ENCODE measurements at places on chromosomes 12 and 14.

DNA sequence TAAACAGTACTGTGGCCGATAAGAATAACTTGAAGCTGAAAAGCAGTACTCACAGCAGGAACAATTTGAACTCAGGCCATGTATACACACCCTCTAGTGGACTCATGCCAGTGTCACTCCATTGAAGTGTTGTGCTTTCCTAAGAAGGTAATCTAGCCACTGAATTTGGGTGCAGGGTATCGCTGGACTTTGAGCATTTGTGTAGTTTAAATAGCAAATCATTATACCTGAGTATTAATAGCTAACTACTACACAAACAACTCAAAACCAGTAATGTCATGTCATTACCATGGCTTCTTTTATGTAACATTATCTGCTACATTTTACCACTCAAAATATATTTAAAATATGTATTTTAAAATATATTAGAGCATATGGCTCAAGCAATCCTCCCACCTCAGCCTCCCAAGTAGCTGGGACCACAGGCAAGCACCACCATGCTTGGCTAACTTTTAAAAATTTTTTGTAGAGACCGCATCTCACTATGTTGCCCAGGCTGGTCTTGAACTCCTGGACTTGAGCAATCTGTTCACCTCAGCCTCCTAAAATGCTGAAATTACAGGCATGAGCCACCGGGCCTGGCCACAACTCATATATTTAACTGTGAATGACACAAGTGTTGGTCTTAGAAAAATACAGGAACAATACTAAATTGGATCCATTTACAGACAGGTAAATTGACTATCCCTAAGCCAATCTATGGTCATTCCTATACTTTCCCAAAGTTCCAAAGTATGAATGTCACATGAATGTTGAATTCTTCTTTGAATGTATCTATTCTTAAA lies 25.6 kb upstream of the ARID4A start:
- no peak for DNase-seq

- DNase-seq: no peak
Observed at GRCh38 chr14:102439556-102439955, 70.0 kb downstream of the ANKRD9 start.

- no peak for DNase-seq
Observed at GRCh38 chr12:23253191-23253590, 628.2 kb downstream of the ETNK1 start.

DNA sequence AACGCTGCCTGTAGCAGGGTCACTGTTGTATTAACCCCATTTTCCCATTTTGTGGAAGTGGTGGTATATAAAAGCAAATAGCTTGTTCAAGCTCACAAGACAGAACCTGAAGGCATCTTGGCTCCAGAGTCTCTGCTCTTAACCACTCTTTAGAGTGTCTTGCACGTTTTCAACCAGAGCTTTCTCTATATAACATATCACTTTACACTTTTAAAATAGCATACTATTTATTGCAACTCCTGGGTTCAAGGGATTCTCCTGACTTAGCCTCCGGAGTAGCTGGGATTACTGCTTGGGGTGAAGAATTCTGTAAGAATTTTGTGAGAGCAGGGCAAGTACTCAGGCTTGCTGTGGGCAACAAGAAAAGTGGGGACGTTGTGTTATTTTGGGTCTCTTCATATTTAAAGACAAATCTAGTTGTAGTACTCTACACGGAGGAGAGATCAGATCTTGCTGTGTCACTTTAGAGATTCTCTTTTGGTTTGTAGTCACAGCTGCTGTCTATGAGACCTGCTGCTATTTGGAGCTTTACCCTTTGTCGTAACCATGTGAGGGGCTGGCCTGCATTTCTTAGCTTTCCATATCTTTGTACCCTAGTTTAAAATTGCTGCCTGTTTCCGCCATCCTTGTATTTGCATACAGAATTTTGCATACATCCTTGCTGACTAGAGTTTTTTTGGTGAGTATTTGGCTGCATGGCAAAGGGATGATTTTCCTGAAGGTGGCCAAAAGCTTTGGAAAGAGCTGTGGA lies 40.7 kb downstream of the WDR20 start:
- no peak for DNase-seq

GRCh38 chr12:95838125-95838524 lies 20.6 kb upstream of the SNRPF start:
- DNase-seq: peak; percentile 24

DNA sequence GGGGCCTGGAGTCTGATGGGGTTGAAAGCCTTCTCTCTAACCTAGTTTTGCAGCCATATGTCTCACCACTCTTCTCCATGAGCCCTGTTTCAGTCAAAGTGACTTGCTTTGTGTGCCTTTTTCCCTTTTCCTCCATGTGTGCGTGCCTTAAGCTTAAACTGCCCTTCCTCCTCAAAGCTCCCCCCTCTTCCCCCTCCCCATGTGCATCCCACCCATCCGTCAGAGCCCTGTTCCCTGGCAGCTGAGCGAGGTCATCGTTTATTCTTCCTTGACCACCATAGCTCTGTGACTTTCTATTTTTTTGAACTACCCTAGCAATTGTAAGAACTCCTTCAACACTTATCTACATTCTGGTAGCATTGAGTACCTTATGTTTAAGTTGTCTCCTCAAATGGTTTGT lies 24.9 kb downstream of the SAMD4A start:
- DNase-seq: no peak

GRCh38 chr12:79873201-79873600 lies 61.7 kb downstream of the PPP1R12A start:
- DNase-seq: no peak

DNA sequence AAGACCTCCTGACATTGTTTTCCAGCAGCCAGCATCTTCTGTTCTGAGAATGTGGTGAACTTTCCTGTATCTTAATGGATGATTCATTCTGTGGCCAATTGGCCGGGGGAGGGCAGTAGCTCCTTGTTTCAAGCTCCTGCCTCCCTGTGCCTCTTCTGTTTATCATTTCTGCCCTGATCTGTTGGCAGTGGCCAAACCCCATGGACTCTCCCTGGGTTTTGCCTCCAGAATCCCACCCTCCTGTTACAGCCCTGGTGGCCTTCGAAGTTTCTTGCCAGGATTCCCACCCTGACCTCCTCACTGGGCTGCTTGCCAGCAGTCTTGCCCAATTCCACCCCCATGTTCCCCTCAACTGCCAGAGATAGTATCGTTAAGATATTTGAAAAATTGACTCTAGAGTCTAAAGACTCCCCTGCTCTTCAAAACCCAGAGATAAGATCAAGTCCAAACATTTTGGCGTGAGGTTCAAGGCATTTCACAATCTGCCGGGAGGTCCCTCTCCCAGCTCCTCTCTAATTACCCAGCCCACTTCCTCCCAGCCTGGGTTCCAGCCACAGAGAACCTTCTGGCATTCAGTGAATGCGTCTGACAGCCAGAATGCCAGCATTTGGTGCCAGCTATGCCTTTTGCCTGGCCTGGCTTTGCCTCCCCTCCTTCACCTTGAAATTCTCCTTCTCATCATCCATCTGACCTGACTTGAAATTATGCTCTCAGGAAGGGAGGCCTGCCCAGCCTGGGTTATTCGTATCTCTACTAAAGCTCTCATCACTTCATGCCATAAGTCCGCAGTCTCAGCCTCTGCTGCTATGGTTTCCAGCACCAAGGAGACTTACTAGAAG lies 37.7 kb upstream of the TXNRD1 start:
- DNase-seq: peak; percentile 88

DNA sequence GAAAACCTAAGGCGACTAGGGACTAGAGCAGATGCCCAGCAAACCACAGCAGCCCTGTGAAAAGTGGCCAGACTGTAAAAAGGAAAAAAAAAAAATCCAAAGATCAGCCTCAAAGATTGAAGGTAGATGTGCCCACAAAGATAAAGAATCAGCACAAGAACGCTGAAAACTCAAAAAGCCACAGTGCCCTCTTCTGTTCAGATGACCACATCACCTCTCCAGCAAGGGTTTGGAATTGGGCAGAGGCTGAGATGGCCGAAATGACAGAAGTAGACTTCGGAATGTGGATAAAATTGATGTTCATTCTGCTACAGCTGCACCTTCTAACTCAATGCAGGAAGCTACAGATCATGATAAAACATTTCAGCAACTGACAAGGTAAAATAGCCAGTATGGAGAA lies 154.4 kb downstream of the GPHN start:
- peak; percentile 6 for DNase-seq

DNA sequence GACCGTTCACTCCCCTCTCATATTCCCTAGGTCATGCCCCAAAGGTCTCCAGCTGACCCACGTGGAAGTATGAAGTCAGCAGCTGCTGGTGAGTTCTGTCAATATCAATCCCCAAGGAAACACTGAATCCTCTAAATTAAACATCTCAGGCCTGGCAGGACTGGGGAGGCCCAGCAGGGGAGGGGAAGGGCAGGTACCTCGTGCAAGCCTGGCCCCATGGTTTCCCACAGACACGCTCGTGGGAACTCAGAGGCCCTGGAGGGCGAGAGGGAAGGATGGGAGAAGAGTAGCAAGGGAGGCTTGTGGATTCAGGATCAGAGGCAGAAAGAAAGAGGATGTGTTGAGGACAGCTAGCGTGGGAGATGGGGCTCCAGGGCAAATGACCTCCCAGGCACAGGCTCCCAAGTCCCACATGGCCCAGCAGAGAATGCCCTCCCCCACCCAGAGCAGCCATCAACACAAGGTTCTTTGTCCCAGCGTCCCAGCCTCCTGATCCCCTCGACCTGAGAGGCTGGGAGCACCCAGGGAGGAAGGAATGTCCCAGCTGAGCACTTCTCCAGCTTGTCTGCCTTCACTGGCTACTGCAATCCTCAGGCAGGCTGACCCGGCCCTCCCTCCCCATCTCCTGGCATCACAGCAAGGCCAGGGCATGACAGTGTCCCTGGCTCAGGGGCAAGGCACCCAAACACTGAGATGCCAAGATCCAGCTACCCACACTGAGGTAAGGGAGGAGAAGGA lies 20.1 kb upstream of the RPLP0 start:
- no peak for DNase-seq

DNA sequence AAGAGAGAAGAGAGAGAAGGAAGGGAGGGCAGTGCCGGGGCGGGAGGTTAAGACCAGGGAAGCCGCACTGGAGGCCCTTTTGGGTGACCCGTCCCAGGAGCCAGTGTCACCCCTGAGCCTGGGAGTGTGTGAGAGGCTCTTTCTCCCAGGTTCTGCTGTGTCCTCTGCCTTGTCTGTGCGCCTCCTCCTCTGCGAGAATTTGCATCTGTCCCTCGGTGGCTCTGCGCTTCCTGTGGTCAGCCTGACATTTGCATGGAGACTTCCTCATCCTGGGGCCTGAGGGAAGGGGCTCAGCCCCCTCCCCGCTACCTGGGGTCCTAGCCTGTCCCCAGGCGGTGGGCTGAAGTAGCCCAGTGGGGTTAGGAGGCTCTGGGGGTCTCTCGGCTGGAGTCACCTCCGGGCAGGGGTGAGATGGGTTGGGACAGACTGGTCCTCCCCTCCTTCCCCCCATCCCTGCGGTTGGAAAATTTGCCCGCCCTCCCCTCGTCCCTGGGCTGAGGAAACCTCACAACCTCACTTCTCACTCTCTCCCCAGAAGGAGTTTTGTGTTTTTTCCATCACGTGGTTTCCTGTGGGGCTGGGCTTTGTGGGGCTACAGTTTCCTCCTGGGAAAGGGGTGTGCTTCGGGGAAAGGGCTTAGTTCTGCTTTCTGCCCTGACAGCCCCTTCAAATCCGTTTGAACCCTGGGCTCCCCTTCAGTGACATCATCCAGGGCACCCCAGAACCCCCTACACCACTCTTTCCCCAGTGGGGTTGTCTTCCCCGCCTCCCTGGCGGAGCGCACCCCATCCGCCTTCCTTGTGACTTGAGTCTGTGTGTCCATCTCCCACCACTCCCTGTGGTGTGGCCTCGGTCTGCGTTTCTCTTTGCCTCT lies 2.5 kb downstream of the PTPN6 start:
- DNase-seq: no peak

DNA sequence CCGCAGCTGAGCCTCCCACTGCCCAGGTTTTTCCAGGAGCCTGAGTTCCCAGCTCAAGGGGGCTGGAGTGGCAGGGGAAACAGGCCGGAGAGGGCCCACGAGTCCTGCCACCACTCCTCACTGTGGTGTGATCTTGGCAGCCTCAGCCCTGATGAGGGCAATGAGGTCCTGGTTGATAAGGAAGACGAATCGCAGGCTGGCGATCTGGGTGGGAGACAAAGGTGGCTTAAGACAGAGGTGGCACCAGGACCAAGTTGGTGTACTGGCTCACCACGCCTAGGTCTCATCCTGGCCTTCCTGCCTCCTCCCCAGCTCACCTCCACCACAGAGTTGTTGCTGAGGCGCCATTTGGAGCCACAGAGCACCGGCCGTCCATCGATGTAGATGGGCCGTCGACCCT lies 9.4 kb downstream of the MCRS1 start:
- no peak for DNase-seq

DNA sequence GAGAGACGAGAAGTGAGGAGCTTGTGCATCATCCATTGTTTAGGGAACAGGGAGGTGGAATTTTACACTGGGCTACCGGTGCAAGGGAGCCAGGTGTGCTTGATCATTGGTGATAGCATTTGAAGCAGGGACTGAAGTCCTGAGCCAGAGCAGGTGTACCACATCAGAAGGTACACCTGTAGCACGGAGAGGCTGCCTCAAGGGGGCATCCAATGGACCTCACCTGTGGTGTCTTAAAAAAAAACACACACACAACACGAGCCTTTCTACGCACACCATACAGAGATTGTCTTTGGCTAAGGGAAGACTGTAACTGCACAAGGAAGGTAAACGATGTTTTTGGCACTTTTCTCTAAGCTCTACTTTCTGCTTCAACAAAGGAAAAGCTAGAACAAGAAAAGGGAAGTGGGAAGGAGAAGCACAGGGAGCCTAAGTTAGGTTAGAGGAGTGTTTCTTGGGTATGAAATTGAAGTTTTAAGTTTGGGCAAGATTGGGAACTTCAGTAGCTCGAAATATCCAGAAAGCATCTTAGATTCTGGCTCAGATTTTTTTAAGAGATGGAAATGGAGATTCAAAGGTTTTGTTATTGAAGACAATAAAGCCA lies 334.3 kb upstream of the FBXO33 start:
- no peak for DNase-seq

DNA sequence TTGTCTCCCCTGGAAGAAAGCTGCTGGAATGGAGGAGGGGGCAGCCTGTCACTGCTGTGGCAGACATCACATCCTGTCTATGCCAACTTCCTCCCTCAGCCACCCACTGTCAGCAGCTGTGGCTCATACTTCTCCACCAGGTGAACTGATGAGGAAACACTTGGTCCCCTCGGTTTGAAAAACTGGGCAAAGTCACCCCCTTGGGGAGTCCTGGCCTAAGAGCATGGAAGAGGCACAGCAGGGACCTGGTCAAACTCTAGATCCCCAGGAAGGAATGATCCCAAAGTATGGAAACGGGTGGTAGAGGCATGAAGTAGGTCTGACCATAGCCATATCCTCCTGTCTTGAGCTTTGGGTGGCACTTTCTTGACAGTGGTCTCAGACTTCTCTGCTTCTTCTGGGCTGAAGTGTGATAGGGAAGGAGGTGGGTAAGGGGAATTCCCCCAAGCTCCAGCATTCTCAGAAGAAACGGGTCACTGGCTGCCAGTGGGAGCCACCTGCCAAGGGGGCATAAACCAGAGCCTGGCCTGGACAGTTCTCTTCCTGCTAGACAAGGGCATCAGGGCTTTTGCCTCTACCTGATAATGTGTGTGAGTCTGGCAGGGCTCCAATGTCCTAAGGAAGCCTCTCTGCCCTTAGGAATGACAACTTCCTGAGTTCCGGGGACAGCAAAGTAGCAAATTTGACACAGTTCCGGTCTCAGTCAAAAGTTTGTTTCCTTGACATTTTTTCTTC lies 36.0 kb downstream of the FMNL3 start:
- DNase-seq: no peak

- DNase-seq: no peak
Observed at GRCh38 chr14:51554339-51554920, 97.3 kb upstream of the FRMD6 start.

GRCh38 chr12:68557011-68557730 lies 53.5 kb upstream of the RAP1B start:
- no peak for DNase-seq

- peak; percentile 84 for DNase-seq
Observed at GRCh38 chr12:16329594-16329993, 17.9 kb upstream of the MGST1 start.

GRCh38 chr12:29286081-29286790 lies 94.7 kb downstream of the ERGIC2 start:
- DNase-seq: no peak
